ENCODE measurements at places on chromosomes 12 and 14.

DNA sequence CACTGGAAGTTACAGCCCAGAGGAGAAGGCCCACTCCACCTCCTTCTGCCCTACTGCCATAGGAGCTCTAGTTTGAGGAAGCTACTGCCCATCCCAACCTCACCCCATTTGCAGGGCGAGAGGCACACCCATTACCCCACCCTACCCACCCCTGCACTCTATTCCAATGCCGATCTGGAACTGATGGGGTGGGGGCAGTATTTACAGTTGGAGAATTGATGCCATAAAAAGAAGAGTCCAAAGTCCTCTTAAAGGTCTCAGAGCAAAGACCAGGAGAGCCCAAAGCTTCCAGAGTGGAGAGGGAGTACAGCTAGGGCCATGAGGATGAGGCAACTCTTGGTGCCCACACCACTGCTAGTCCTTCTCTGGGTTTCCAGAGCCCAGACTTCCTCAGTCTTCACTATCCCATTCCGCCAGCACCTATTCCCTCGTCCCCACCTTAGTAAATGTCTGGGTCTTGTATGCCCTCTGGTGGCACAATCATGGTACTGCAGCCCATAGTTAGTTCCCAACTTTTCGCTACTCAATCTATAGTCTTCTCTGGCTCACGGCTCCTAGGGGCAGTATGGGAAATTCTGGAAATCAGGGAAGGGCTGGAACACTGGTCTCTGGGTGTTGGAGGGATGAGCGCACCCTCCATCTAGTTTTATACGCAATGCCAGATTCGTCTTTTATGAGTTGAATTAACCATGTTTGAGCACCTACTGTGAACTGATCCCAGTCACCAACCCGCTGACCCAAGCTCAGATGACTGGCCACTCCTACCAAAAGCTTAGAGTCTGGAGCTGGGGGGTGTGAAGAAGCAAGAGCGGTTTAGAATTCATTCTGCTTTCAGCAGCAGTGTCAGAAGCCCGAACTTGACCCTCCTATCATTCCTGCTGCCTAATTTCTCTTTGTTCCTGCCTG is 6.9 kb upstream of the ADCY6 start:
- DNase-seq = peak; percentile 55

DNA sequence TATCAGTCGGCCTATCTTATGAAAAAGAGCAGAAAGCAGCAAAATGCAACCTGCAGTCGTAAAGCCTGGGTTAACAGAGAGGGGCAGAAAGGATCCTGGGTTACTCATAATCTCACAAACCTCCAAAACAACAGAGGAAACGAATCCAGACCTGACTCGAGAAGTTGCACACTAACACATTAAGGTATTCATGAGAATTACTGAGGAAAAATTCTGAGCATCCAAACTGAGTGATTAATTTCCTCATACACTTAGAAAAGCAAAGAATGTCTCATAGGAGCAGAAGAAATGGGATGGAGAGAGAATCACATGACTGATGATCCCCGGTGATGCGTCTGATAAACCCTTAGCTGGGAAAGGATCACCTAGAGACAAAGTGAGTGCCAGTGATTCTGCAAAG is 272.5 kb downstream of the TMEM132D start:
- DNase-seq = no peak

GRCh38 chr12:100234166-100234565 is 32.7 kb downstream of the DEPDC4 start:
- no peak for DNase-seq

DNA sequence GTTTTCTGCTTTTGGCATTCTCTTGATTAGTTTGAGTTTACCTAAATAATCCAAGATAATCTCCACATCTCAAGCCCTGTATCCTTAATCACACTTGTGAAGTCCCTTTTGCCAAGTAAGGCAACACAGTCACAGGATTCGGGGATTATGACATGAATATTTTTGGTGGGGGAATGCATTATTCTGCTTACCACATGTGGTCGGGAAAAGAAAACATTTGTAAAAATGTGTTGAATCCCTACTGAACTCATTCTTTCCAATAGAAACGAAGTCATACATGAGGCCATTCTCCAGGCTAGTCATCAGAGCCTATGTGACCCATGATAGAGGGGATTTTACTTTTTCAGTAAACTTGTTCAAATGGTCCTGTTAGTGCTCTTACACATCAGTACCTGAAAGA is 58.5 kb upstream of the PRICKLE1 start:
- no peak for DNase-seq

- DNase-seq = no peak
These were observed 182.9 kb upstream of the SLC38A2 start for GRCh38 chr12:46555406-46555852.

Data from hippocampal formation (tissue), 2 donors.